ENCODE measurements at places on chromosomes 7 and 10.

GRCh38 chr10:73991884-73992245 is 6.1 kb upstream of the VCL start:
- DNase-seq = peak; percentile 54

GRCh38 chr10:19815731-19816410 is 361 bp upstream of the PLXDC2 start:
- DNase-seq = no peak

GRCh38 chr10:92323079-92323478 is 32.1 kb downstream of the MARCHF5 start:
- DNase-seq = no peak

- DNase-seq = no peak
Measured at GRCh38 chr10:18437486-18437885, 213.9 kb downstream of the NSUN6 start.
